Mesenteric fat pad (tissue), 1 donor: ENCODE measurements at places on chromosomes 3 and 15. TPM values are rescaled to one million over a fixed set of nuclear protein-coding genes. Genes with fewer than 3 reads are reported as not detected.

The OXTR gene
- total RNA-seq: 0.06 TPM

The CALML4 gene
- total RNA-seq: 7.2 TPM

The RBPMS2 gene
- total RNA-seq: 24.5 TPM

The OR5K1 gene
- total RNA-seq: not detected

The NCK1 gene
- total RNA-seq: 49.7 TPM

The ZNF385D gene
- 18.5 TPM for total RNA-seq

The CELF6 gene
- total RNA-seq: 1.6 TPM

The TUSC7 gene
- total RNA-seq: not detected

The GRAMD1C gene
- total RNA-seq: 1.8 TPM

The XCR1 gene
- 0.16 TPM for total RNA-seq

The SST gene
- total RNA-seq: not detected

The GOLGA6L6 gene
- total RNA-seq: not detected

The SMCO1 gene
- not detected for total RNA-seq

The RPL15 gene
- total RNA-seq: 1,360 TPM

The SENP8 gene
- total RNA-seq: 1.5 TPM

The BCL2A1 gene
- total RNA-seq: 18.1 TPM

The ARHGEF26 gene
- 18.4 TPM for total RNA-seq

The TRNT1 gene
- total RNA-seq: 23.8 TPM

The GOLGA8J gene
- not detected for total RNA-seq

The RPN1 gene
- 208 TPM for total RNA-seq

The GOLGA8M gene
- 5.8 TPM for total RNA-seq

The FGD5 gene
- 38.6 TPM for total RNA-seq

The USP50 gene
- total RNA-seq: 1.1 TPM

The SKOR1 gene
- total RNA-seq: 0.26 TPM

The CFAP91 gene
- 0.39 TPM for total RNA-seq

The CNTN3 gene
- total RNA-seq: 4.0 TPM

The POTEB2 gene
- total RNA-seq: not detected

The DET1 gene
- 6.0 TPM for total RNA-seq

The C2CD4A gene
- not detected for total RNA-seq

The LINGO1 gene
- 1.6 TPM for total RNA-seq

The PLSCR5 gene
- not detected for total RNA-seq

The PCCB gene
- 28.5 TPM for total RNA-seq

The CD80 gene
- 1.3 TPM for total RNA-seq

The AHSG gene
- total RNA-seq: not detected

The ZNF80 gene
- total RNA-seq: not detected

The ATP13A4 gene
- total RNA-seq: not detected

The DOCK3 gene
- 0.51 TPM for total RNA-seq

The MME gene
- total RNA-seq: 138 TPM

The OGG1 gene
- 14.4 TPM for total RNA-seq

The ALPK3 gene
- total RNA-seq: 2.7 TPM

The SPATA12 gene
- not detected for total RNA-seq

The EPHB3 gene
- total RNA-seq: 1.6 TPM

The ABI3BP gene
- total RNA-seq: 37.1 TPM

The HGD gene
- 0.80 TPM for total RNA-seq

The CFAP92 gene
- total RNA-seq: 0.64 TPM

The KCNAB1 gene
- total RNA-seq: 3.6 TPM

The GPR171 gene
- 1.8 TPM for total RNA-seq
